Stimulated activated CD4-positive, alpha-beta T cell treated with anti-CD3 and anti-CD28 coated beads, Interleukin-15, amount 100 ng/mL, for 1 hour (primary cell): ENCODE measurements at places on chromosomes 4 and X.

- DNase-seq = no peak
Measured at GRCh38 chr4:85491527-85491926, 16.6 kb downstream of the ARHGAP24 start.

DNA sequence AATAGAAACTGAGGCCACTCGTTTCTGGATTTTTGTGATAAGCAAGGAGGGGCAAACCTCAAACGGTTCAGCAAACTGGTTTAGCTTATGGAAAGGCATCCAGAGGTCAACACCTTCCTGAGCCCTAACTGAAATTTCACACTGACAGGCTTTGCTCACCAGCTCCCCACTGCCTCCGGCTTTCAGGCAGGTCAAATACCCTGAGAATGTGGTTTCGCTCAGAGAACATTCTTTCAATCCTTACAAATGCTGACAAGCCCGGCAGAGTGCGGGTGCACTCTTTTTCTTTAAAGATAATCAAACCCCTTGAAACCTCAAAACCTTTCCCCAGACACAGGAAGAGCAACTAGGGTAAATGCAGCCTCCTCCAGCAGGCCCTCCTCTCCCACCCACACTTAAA, 41.5 kb downstream of the CD40LG start:
- no peak for DNase-seq

DNA sequence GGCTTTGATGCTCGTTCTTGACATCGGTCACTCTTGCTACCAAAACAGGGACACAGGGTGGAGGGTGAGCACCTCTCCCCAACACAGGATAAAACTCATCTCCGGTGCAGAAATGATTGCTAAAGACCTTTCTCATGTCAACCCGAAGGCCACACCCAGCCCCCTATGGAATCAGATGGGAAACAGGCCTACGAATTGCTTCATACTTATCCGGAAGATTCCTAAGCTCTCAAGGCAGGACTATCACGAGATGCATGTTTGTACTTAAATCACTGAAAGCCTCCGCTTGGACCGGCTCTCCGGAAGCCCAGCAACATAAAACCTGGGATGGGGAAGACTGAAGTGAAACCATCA, 74.9 kb downstream of the MTMR1 start:
- DNase-seq = no peak

- DNase-seq = no peak
Measured at GRCh38 chr4:74640111-74640903, 154.0 kb downstream of the BTC start.

GRCh38 chrX:9878146-9878820, 88.9 kb upstream of the CLDN34 start:
- no peak for DNase-seq

DNA sequence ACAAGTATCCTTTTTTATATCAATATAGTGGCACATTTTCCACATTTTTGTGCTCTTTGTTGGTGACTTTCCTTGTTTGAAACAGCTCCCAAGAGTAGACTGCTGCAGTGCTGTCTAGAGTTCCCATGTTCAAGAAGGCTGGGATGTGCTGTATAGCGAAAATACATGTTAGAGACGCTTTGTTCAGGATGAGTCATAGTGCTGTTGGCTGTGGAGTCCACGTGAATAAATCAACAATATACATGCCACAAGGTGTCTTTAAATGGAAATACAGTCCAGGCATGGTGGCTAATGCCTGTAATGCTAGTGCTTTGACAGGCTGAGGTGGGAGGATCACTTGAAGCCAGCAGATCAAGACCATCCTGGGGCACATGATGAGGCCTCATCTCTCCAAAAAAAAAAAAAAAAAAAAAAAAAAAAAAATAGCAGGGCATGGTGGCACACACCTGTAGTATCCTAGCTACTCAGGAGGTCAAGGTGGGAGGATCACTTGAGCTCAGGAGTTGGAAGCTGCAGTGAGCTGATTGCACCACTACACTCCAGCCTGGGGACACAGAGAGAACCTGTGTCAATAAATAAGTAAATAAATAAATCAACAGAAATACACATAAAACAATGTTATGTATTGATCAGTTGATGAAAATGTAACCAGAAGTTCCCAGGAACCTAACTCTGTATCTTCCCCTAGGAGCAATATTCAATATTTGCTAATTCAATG, 256.8 kb upstream of the STS start:
- DNase-seq = no peak

DNA sequence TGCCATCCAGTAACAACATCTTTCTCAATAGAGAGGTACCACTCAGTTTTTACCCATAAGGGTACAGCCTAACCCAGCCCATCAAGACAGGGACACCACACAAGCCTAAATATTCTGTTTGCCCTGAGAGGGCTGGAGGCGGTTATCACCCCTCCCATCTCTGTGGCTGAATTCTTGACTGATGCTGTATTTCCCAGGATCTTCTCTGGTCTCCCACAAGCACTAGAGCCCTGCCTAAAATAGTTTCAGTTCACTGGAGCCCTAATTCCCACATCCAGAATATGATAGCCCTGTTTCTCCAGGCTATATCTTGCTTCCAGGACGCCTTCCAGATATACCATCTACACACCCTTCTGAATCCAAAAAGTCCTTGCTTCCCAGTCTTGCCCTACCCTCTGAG, 91.6 kb upstream of the NMU start:
- no peak for DNase-seq

- no peak for DNase-seq
Measured at GRCh38 chr4:142168181-142168580, 531.8 kb downstream of the IL15 start.

GRCh38 chr4:3420606-3420955, 21.2 kb upstream of the HGFAC start:
- no peak for DNase-seq

DNA sequence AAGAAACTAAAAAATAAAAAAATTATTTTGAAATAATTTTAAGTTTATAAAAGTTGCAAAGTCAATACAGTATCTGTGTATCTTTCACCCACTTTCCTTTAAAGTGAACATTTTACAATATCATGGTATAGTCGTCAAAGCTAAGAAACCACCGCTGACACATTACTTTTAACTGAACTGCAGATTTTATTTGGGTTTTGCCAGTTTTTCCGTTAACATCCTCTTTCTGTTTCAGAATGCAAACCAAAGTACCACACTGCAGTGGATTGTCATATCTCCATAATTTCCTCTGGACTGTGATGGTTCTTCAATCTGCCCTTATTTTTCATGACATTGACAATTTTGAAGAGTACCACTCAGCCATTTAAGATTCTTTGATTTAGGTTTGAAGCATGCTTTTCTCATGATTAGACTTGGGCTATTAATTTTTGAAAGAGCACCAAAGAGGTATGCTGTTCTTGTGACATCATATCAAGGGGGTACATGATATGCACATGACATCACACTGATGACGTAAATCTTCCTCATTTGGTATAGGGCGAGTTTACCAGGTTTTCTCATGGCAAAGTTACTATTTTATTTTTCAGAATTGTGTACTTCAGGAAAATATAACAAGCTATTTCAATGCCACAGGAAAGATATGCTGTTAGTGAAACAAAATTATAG, 3.6 kb upstream of the CXCL1 start:
- DNase-seq = no peak

- DNase-seq = no peak
Measured at GRCh38 chr4:41877020-41877796, 58.0 kb upstream of the TMEM33 start.

- no peak for DNase-seq
Measured at GRCh38 chrX:31021537-31021936, 50.3 kb downstream of the FTHL17 start.

DNA sequence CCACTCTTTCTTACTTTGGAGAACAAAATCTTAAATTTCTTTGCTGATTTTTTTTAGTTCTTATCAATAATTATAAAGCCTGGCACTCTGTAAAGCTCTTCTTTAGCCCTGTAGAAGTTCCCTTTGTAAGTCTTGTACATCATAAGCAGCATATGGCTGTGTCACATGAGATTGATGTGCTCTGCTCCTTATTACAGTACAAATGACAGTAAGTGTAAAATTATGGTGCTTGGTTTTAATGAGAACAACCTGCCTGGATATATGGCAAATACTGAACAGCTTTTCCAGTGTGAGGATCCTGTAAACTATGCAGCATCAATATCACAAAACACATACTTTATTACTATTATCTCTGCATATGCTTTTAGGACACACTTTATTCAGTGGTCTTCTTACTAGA, 145.9 kb upstream of the GNPDA2 start:
- DNase-seq = no peak

DNA sequence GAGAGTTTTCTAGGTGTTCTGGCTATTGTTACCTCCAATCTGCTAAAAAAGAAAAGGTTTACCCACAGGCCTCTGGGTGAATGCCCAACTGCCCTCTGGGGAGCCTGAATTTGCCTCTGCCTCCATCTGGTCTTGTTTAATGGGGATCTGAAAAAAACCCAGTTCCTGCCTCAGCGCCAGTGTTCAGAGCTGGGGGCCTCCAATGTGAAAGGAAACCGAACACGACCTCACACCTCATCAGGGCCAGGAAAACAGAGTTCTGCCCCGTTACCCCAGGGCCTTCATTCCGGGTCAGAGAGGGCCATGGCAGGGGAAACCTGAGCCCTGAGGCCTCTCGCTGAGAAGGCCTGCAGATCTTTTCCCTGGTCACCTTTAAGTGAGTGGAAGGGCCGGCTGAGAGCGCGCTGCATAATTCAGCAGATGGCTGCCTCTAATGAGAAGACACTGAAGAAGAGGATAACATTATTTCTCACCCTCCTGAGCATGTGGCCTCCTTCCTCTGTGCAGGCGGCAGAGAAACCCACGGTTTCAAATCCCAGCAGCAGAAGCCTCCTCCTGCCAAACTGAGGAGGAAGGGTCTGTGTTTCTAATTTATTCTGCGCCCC, 6.8 kb downstream of the SEPTIN6 start:
- DNase-seq = no peak

GRCh38 chr4:90234916-90235547, 107.8 kb downstream of the CCSER1 start:
- DNase-seq = no peak

- no peak for DNase-seq
Measured at GRCh38 chr4:138510053-138510452, 267.9 kb upstream of the SLC7A11 start.

GRCh38 chr4:122622400-122622799, 1.5 kb upstream of the IL21 start:
- DNase-seq = no peak

DNA sequence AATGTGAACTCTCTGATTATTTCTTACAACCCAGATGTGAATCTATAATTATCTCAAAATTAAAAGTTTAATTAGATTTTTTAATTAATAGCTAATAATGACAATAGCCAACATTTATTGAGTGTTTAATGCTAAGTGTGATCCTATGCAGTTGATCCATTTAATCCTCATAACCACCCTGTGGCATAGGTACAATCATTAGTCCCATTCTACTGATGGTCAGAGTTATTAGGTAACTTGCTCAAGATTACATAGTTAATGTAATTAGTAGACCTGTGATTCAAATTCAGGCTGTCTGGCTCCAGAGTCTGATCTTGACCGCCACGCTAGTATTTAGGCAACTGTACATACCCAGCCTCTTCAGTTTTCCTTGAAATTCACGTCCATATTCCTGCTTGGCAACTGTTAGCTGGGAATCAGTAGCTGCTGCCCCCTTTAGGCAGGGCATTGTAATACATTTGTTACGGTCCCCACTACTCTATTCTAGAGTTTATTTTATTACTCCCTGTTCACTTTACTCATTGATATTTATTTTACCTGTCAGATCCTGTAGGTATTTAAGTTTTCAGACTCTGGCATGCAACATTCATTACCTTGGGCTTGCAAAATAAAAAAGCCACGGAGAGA, 20.6 kb upstream of the TEC start:
- no peak for DNase-seq

DNA sequence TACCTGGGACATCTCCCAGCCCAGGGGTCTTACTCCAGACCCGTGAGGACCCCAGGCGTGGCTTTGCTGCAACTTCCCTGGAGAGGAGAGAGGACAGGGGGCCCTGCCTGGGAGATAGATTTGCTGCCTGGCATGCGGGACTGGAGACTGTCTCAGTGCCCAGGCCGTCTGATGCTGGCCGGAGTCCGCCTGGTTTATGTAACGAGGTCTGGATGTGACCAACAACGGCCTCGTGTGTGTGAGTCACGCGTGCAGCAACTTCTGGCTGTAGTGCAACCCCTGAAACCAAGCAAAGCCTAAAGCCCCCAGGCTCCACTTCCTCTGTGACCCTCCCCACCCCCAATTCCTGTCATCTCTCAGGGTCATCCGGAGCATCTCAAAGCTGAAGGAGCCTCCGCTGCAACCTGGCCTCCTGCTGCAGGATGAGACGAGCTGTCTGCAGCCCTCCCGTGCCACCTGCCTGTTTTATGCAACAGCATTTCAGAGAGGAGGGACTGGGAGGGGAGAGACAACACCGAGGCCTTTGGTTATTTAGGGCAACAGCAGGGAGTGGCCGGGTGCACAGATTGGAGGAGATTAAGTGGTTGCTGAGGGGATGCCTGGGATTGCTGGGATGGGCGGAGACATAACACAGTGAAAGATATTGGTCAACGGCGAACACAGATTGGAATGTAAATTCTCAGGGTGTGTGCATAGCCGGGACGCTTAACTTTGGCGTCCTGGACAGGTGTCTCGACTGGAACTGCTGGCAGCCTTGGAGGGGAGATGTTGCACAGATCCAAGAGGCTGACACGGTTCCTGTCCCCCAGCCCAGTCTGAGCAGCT, 16.0 kb downstream of the XG start:
- no peak for DNase-seq

- DNase-seq = no peak
Measured at GRCh38 chr4:154760895-154761294, 17.1 kb downstream of the LRAT start.

- no peak for DNase-seq
Measured at GRCh38 chr4:125369098-125369497, 54.3 kb downstream of the FAT4 start.
